ENCODE measurements at places on chromosomes 2 and 18.

- no peak for DNase-seq
These were observed 572.3 kb downstream of the PLCL1 start for GRCh38 chr2:198376677-198377076.

- DNase-seq, result no peak
These were observed 511.2 kb downstream of the EIPR1 start for GRCh38 chr2:2866459-2866858.

DNA sequence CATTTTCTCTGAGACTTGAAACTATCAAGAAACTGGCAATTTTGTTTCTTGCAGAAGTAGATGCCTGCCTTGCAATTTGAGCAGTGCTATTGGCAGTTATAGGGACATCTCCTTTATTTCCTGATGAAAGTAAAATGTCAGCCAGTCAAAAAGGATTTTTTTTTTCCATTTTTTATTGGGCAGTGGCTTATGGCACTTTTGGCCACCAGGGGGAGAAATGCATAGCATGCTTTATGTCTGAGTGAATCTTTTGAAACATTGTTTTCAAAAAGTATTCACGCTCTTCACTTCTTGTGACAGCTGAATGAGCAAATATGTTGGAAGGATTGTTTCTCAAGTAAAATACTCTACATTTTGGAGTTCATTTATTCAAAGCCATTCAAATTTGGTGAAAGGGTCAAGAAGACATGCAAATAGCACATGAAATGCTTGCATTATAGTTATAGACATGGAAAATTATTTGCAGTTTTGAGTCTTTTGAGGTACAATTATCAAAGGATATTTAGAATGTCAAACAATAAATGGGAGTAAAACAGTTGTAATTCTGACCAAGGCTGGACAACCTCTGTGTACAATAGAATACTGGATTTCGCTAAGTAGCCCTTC, 491.0 kb downstream of the CDH2 start:
- DNase-seq, result peak; percentile 53

DNA sequence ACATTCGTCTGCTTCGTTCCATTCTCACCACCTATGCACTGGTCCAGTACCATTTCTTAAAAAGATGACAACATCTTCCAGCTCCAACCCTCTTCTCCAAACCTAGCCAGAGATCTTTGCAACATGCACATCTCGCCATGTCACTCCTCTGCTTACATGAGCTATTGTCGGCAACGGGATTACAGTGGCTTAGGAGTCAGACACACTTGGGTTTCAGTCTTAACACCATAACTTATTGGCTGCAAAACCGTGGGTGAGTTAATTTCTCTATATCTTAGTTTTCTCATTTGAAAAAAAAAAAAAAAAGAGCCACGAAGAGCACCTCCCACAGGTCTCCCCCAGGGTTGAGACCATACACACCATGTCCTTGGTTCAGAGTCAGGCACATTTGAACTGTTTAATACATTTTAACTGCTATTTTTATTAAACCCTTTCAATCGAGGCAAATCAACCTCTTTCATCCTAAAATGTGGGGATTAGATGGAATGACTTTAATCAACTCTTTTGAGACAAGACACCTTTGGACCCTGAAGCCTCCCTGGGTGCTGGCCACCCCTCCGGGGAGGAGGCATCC, 889 bp downstream of the ANKRD29 start:
- no peak for DNase-seq

DNA sequence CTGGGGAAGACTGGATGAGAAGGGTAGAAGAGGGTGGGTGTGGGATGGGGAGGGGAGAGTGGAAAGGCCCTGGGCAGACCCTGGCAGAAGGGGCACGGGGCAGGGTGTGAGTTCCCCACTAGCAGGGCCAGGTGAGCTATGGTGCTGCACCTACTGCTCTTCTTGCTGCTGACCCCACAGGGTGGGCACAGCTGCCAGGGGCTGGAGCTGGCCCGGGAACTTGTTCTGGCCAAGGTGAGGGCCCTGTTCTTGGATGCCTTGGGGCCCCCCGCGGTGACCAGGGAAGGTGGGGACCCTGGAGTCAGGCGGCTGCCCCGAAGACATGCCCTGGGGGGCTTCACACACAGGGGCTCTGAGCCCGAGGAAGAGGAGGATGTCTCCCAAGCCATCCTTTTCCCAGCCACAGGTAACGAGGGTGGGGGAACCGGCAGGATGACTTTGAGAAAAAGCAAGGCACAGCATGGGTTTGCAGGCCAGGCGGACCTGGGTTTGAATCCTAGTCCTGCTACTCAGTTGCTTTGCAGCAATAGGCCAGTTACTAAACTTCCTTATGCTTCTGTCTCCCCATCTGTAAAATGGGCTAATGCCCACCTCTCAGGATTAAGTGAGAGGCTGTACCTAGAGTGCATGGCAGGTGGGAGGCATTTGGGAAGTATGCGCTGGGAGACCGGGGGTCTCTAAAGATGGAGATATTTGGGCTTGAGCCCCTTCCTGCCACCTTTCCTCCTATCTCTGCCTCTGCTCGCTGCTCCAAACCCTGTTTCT, at the start of gene INHA:
Gene INHA, plus strand, starts transcription at position 74 of the 765 bp plus-strand sequence. Its CDS starts 65 bp downstream, at position 139.
- no peak for DNase-seq

DNA sequence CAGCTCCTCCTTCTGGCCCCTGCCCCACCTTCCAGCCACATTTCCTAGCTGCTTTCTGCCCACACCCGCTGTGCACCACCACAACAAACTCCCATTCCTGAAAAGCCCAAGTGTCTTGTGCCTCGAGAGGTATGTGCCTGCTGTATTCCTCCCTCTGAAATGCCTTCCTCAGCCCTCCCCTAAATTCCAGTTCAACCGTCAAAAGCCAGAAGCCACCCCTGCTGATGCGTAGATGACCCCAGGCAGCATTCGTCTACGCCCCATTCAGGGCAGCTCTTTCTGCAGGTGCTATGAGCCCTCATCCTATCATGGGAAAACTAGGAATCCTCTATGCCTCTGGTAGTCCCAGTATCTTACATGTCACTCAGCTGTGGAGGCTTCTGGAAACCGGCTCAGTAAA, 71.7 kb downstream of the DNMT3A start:
- no peak for DNase-seq

- DNase-seq, result no peak
These were observed 3.2 kb upstream of the FEV start for GRCh38 chr2:218988164-218988563.

- DNase-seq, result peak; percentile 12
These were observed 65.7 kb upstream of the RBM44 start for GRCh38 chr2:237732790-237733381.

DNA sequence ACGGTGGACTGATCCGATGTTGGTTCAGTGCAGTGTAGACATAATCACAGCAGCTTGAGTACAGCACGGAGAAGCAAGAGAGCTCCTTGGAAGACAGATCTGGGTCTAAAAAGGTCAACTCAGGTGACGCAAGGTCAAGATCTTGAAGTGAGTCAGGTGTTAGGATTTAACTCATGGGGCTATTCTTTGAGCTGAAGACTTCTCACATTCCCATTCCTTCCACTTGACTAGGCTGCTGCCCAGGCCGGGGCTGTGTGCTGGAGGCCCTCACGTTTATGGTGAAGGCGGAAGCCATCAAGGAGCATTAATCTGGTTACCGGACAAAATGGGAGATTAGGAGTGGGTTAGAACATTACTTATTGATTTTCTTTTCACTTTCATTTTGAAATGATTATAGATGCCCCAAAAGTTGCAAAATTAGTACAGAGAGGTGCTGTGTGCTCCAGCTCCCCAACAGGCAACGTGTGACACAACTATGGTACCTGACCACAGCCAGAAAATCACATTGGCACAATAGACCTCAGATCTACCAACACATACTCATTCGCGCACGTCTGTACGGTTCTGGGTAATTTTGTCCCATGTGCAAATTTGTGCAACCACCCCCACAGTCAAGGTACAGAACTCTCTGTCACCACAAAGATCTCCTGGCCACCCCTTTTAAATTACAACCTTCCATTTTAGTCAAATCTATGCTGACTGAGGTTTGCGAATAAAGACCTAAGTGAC, 77.6 kb upstream of the SEC11C start:
- DNase-seq, result no peak

Data from NCI-H2081 (cell line).